PC-9 (cell line): ENCODE measurements at places on chromosomes 6 and 20. TPM values are rescaled to one million over a fixed set of nuclear protein-coding genes. Genes with fewer than 3 reads are reported as not detected.

DNA sequence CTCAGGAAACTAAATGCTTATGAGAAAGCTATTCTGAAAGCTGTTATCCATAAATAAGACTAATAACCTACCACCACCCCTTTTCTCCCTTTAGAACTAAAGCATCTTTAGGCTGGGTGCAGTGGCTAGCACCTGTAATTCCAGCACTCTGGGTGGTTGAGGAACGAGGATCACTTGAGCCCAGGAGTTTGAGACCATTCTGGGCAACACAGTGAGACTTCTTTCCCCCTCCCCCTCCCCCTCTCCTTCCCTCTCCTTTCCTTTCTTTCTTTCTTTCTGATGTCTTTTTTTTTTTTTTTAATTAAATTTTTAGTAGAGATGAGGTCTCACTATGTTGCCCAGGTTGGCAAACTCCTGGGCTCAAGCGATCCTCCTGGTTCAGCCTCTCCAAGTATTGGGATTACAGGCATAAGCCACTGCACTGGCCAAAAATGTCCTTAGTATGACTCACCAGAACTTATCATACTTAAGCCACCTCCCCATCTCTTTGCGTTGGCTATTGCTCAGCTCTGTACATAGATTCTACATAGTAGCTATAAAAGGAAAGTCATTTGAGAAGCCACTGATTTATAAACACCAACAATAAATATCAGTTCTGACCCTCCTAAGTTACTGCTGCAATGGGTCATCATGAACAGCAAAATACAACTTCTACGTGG lies 54.8 kb upstream of the SPDEF start:
- peak; percentile 72 for DNase-seq

Gene IRF4
- not detected in 2 replicates for total RNA-seq

DNA sequence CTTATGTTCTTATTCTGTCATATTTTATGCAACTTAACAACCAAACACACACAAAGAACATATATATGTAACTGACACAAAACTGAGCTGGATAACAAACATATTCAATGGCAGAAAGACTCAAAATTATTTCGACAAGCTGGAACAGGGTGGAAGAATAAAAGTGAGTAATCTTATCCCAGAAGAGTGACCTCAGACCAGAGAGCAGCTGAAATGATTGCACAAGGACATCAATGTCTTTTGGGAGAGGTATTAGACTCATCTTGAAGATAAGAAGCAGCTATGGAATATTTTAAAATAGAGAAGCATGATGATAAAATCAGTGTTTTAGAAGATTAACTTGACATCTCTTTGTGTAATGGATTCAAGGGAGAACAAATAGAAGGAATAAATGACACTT lies 191.6 kb upstream of the PRDM1 start:
- DNase-seq: no peak

GRCh38 chr6:50116797-50117542 lies 67.2 kb upstream of the DEFB112 start:
- no peak for DNase-seq

- no peak for DNase-seq
Observed at GRCh38 chr6:106924694-106925523, 49.6 kb downstream of the CD24 start.

GRCh38 chr20:6295867-6296256 lies 173.0 kb upstream of the FERMT1 start:
- DNase-seq: no peak

DNA sequence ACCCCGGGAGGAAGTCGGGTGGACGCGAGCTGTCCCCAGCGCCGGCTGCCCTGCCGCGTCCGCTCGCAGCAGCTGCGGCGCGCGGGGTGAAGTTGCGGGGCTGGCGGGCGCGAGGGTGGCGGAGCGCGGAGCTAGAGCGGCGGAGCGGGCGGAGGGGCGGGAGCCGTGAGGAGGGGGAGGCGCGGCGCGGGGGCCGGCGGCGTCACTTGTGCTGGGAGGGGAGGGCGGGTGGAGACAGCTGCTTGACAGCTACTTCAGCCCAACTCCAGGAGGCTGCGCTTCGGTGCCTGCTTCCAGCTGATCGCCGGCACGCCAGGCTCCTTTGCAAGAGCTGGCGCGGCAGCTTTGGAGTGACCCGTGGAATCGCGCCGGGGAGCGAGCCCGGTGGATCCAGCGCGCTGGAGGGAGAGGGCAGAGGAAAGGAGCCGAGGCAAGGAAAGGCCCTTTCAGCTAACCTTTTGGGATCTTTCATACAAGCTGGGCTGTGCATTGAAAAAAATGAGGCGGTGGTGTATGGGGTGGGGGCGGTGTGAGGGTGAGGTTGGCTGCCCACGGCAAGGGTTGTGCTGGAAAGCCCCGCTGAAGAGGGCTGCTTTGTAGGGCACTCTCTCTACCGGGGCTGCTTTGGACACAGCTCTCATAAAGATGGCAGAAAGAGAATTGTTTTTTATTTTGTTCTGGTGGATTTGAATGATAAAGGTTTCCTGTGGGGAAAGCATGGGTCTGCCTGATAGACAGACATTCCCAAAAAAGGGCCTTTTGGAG lies 24.6 kb downstream of the RIPOR2 start:
- DNase-seq: no peak

Gene SLA2
- not detected in 2 replicates for total RNA-seq

- DNase-seq: peak; percentile 48
Observed at GRCh38 chr20:5557123-5557522, 193.1 kb upstream of the SHLD1 start.
